NCI-H774 (cell line): ENCODE measurements at places on chromosomes 2 and 18.
A peak's percentile ranks its signal among the peaks of the same experiment; 100 is the strongest.

DNA sequence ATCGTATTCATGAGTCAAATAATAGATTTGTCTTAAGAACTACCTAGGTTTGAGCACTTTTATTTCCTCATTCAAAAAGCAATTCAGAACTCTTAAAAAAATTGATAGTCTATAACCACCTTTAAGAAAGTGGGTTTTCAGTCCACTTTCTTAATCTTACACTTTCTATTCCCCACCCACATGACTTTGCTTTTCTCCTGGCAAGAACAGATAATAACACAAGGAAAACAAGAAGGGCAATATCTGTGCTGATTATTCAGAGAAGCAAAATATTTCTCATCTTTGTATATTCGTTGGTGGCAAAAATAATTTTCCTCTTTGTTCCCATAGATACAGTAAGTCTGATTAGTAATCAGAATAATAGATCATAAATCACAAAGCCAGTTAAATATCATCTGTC, 130.6 kb upstream of the DNAJC10 start:
- DNase-seq: no peak

DNA sequence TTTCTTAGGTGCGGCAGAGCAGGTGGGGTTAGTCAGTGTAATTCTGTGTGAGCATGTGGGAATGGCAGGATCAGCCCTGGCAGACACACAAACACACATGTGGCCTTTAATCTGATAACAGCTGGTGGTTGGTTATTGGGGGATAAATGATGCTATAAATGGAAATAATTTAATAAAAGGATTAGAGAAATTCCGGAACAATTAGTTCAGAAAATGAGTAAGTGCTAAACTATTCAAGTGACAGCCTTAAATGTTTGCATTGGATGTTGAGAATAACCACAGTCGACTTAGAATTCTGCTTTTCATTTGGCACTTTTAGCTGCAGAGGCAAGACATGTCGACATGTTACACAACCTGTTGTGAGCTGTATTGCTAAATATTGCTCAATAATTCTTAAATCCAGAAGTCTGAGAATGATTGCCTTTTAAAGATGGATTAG, 7.2 kb downstream of the SMYD1 start:
- no peak for DNase-seq

DNA sequence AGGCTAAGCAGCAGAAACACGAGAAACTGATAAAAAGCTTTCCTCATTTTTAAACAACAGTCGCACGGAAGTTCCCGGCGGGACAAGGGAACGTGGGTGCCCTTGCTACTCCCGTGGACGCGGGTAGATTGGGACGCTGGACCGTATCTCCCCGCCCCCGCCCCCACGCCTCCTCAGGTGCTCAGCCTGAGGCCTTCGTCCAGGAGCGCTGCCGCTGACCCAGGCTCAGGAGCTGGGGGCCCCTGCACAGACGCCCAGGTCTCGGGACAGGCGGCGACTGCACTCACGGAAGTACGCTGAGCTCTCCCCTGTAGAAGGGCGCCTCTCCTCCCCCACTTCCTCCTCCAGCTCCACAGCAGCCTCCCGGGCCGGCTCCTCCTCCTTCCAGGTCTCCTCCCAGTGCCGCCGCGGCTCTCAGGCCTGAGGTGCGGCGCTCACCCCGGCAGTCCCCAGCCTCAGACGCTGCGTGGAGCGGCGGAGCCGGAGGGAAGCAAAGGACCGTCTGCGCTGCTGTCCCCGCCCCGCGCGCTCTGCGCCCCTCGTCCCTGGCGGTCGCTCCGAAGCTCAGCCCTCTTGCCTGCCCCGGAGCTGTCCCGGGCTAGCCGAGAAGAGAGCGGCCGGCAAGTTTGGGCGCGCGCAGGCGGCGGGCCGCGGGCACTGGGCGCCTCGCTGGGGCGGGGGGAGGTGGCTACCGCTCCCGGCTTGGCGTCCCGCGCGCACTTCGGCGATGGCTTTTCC, at the start of gene ITGAV:
Gene ITGAV, plus strand, starts transcription at position 445 of the 738 bp plus-strand sequence. Its CDS starts 283 bp downstream, at position 728.
- peak; percentile 78 for DNase-seq

GRCh38 chr18:49898421-49898820, 85.1 kb upstream of the ACAA2 start:
- DNase-seq: no peak

GRCh38 chr2:202109737-202110184, 36.7 kb downstream of the KIAA2012 start:
- DNase-seq: no peak

GRCh38 chr2:241947004-241947350, 77.4 kb downstream of the RTP5 start:
- no peak for DNase-seq

DNA sequence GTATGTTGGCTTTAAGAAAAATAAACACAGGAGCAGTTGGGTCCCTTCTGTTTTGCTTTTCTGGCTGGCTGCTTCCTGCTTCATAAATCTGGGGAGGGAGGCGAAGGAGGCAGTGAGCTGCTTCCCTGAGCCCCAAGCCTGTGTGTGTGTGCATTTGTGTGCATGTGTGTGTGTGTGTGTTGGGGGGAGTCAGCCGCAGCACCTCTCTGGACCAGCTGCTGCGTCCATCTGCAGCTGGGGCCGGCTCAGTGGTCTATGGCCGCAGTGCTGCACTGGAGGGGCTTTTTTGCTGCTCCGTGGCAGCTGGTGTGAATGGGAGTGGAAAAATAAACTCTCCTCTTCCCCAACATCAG, 192.3 kb downstream of the RNF144A start:
- no peak for DNase-seq

GRCh38 chr2:217054791-217055190, 194.9 kb upstream of the TNP1 start:
- no peak for DNase-seq

- DNase-seq: no peak
These were observed 36.9 kb downstream of the ACMSD start for GRCh38 chr2:134875309-134875708.

- DNase-seq: no peak
These were observed 140.1 kb upstream of the AQP4 start for GRCh38 chr18:27005589-27005988.

DNA sequence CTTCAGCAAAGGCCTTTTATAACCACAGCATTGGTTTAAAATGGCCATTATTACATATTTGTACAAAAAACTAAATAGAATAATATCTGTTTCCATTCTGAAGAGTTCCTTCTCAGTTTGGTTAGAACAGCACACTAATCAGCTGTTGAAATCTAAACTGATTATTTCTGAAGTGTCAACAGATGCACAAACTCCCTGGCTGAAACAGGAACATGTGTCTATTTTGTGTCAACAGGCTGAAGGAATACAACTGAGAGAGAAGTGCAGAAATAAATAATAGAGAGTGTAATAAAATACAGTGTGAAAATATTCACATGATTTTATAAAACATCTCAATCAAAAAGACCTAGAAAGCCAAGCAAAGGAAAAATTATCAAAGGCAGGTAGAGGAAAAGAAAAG, 29.7 kb downstream of the IKZF2 start:
- no peak for DNase-seq

- no peak for DNase-seq
These were observed at the start of gene NPAS2 for GRCh38 chr2:100819370-100820272. TSS of gene NPAS2 (plus strand) at chr2:100820139. CDS start at chr2:100904755, 84,616 bp downstream.

GRCh38 chr2:31381601-31382000, 32.9 kb downstream of the XDH start:
- no peak for DNase-seq

DNA sequence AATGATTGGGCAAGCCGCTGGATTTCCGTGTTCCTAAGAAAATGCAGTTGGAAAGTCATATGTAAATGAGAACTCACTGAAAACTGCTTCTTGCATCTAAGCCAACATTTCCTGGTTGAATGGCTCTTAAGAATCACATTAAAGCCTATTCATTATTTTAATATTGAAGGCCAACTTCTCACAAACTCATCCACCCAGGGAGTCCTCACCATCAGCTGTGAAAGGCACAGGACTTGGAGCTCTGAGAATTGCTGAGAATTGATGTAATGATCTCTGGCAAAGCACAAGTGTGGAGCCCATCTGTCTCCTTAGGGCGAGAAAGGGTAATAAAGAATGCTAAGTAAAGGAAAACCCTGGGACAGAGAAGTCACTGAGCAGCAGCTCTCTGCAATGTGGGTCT, 55.9 kb upstream of the APCDD1 start:
- no peak for DNase-seq

DNA sequence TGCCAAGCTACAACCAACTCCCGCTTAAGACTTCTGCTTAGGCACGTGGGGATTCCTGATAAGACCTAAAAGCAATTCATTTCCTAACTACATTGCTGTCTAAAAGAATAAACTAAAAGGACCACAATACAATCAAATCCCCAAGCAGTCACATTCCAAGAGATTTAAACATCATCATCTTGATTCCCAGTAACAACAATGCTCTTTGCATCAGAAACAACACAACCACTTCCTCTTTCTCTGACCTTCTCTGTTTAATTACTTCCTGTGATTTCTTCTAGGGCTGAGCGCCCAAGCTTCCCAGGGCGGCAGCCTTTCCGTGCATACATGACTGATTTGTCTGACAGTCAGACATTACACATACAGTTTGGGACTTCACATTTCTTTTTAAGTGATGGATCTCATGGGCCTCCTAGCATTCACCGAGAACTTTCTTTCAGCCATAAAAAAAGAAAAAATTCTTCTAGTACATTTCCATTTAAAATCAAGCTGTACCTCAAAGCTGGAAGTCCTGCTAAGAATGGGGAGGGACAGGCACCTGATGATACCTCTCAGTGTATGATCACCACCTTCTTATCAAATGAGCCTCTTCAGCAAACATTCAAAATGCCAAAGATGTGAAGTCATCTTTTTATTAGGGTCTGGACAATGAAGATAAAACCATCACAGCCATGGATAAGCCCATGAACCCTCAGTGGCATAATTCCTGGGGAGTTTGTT, 11.5 kb downstream of the SPRED2 start:
- no peak for DNase-seq

DNA sequence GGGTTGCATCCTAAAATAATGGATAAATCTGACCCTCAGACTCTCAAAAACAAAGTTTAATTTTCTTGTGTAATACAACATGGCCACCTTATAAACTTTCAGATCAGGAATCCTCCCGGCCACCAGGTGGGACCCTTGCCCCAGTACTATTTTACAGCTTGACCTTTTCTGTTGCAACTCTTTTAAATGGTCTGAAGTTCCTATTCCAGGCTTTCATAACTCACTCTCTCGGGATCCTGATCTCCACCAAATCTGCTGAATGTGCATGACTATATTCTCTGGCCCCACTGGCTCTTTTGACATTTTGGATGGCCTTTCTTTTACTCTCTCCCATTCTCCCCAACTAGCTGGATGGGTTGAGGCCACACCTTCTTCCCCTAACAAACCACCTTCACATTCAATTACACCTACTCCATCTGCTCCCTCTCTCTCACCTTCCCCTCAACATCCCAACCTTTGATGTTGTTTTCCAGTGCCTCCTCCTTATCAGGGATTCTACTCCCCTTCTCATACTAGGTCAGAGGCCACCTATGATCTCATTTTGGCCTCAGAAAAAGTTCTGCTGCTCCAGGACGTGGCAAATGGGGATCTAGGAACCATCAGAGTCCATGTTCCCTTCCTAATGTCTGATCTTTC, 70.8 kb downstream of the SESTD1 start:
- no peak for DNase-seq

- no peak for DNase-seq
These were observed 28.1 kb downstream of the COL4A3 start for GRCh38 chr2:227192491-227192890.

GRCh38 chr2:47720036-47720435, 62.9 kb upstream of the MSH6 start:
- no peak for DNase-seq

DNA sequence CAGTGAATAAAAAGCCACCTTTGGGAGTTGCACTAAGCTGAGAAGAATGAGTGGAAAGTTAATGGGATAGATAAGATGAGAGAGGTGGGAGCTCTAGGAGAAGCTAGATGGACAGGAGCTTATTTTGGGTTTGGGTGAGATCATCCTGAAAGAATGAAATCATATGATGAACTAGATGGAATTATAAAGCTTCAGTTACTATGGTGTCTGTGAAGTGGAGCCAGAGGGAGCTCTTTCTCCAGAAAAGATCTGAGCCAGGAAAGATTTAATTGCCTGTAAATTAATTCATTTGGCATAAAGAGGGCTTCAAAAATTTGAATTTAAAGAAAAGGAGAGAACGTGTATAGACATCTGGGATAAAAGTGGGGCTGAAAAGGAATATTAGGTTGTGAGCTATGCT, 10.3 kb downstream of the DNAH6 start:
- no peak for DNase-seq

DNA sequence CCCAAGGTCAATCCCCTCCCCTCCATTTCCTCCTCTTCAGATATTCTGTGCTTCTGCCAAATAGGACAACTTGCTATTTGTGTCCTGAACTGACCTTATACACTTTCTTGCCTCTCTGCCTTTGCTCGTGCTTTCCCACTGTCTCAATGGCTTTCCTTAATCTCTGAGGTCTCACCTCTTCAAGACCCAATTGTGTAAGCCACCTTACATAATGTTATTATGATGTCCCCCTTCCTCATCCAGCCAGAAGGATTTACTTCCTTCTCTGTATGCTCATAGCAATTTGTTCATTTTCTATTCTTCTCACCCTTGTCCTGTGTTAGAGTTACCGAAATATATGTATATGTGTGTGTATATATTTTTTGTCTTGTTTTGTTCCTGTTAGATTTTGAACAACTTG, 26.9 kb upstream of the DARS1 start:
- DNase-seq: no peak

DNA sequence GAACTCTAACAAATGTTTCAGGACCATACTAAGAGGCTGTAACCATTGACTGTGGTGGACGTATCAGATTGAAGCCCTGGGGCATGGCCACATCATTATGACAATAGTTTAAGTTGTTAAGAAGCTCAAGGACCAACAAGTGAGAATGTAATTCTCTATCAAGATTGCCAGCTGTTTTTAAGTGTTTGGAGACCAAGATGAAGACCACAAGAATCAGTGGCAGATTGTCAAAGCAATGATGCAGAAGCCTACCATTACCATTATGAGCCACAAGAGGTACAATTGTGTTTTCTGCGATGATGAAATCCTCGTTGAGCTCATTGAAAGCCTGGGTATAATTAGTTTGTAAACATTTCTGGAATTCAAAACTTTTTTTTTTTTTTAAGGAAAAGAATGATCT, 261.1 kb upstream of the ZEB2 start:
- no peak for DNase-seq
